KG1 (cell line): ENCODE measurements at places on chromosomes 13 and 19.

- no peak for DNase-seq
These were observed at the start of gene C3 for GRCh38 chr19:6720369-6721137. Gene C3, minus strand, starts transcription at chr19:6720650. Its CDS starts 61 bp downstream, at chr19:6720589.

GRCh38 chr13:49071341-49071937 lies 95.7 kb downstream of the FNDC3A start:
- DNase-seq: no peak

DNA sequence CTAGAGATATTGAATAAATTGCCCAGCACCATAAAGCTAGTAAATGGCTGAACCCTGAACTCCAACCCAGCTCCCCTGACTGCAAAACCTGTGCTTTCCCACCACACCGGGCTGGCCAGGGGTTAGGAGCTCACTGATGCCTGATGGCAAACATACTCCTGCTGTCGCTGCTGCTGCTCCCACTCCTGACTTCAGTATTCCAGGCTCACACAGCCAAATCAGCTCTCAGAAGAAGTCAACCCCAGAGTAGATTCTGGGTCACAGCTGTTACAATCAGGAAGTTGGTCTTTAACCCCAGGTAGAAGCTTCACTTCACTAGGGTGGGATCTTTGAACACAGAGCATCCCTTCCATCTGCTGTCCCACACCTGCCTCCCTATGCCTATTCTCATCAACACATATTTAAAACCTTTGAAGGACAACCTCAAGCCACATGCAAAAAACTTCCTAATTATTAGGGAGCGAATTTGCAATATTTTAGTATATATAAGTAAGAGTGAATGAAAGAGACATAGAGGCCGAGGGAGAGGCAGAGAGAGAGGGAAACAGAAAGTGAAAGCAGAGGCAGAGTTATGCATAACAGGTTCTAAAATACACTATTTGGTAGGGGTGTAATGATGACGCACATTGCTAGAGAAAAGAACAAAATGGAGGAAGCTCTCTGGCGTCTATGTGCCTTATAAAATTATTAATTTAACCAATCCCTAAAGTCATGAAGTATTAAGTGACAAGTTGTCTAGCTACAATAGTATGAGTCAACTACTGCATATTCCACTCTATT lies 99.4 kb upstream of the SERP2 start:
- no peak for DNase-seq

DNA sequence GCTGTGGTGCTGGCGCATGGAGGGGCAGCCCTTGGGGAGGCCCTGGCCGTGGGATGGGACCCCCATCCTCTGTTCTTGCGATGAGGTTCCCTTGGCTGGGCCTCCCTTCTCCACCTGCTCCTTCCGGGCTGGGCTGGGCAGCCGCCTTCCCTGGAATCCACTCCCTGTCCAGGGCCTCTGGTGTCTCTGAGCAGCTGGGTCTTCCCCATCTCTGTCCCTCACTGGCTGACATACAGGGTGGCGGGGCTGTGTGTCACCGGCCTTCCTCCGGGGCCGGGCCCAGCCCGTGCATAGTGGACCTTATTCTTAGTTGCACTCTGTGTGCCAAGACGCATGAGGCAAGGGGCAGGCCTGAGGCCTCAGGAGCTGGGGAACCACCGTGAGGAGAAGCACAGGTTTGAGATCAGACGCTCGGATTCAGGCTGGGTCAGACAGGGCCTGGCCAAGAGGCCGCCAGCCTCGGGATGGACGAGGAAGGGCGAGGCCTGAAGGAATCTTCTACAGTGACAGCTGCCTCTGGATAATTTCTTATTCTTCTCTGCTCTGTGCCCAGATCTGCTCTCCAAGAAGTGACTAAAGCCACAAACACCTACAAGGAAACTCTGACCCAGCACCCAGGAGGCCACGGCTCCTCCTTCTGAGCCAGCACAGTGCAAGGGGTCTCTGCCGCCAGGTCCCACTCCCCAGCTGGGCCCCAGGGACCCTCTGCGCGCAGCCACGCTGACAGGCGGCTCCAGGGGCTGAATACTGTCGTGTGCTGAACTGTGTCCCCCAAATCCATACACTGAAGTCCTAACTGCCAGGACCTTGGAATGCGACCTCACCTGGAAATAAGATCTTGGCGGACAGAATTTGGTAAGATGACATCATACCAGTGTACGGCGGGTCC lies 11.0 kb downstream of the SGTA start:
- DNase-seq: no peak

- DNase-seq: peak; percentile 83
These were observed 170.0 kb downstream of the KDM4B start for GRCh38 chr19:5138606-5139582.

DNA sequence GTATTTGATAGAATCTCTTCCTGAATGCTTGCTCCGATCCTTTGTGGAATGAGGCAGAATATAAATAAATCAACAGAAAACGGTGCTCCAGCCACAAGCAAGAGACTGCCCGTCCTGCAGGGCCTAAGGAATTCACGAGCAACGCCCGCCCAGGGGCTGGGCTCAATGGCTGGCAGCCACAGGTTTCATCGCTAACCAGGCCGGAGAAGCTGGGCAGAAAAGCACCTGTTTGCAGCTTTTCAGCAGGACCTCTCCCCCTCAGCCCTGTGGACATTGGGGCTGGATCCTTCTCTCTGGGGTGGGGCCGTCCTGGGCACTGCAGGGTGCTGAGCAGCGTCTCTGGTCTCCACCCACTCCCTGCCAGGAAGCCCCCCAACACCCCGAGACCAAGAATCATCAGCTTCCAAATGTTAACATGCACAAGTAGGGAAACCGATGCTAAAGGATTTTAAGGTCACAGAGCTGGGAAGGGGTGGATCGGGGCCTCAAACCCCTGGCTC lies 102.5 kb downstream of the GADD45B start:
- no peak for DNase-seq

DNA sequence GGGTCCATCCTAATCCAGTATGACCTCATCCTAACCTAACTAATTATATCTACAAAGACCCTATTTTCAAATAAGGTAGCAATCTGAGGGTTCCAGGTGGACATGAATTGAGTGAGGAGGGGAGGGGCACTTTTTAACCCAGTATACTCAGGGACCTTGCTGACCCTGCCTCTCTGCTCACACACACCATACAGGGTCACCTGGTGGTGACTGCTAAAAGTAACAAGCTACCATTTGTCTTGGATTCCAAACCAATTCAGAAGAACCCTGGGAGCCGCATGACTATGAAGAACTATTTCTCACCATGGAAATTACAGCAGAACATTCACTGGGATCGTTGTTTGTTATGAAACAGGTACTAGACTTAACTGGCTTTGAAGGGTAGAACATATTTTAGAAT lies 151.9 kb downstream of the LACC1 start:
- no peak for DNase-seq

- DNase-seq: no peak
These were observed 18.2 kb upstream of the COMP start for GRCh38 chr19:18809149-18809868.

DNA sequence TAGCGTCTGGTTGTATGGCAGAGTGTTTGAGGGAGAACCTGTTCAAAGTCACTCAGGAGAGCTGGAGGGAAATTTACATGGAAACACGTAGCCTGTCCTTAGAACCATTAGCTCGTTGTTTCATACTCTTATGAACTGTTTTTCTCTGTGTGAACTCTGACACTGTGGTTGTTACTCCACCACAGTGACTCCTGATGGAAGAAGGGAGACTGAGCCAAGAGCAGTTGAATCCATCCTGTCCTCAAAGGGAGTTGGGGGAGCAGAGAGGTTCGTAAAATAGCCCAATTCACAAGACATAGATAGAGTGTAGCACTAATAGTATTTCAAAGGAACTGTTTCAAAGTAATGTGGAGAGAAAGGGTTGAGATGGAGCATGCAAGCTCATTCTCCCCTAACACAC lies 964.8 kb downstream of the PCDH9 start:
- DNase-seq: no peak

GRCh38 chr13:110509971-110510786 lies 51.3 kb downstream of the RAB20 start:
- peak; percentile 73 for DNase-seq

GRCh38 chr19:39168258-39169142 lies 28.3 kb upstream of the NCCRP1 start:
- no peak for DNase-seq

DNA sequence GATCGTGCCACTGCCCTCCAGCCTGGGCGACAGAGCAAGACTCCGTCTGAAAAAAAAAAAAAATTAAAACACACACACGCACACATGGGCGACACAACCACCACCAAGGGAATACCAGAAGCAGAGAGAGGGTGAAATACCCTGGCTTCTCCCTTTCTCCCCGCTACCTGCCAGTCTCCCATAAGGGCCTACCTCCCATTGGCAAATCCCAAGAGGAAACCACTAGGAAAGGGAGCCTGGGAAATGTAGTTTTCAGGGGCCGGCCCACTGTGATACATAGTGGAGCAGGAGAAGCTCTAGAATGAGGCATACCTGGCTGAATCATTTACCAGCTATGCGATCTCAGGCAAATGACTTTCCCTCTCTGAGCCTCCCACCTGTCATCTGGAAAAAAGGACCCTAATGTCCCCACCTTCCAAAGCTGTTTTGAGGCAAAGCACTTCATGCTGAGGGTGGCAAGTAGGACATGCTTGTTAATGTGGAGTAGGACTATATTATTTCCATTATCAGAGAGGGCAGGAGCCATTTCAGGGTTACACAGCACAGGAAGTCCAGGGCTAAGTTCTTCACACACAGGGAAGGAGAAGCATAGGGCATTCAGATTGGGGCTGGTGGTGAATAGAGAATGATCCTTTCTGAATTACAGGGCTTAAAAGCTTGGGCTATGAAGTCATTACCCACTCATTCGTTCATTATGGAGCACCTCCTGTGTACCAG lies 14.3 kb upstream of the HNRNPUL1 start:
- no peak for DNase-seq

- no peak for DNase-seq
These were observed 1.3 kb downstream of the TNNT1 start for GRCh38 chr19:55147545-55148251.

GRCh38 chr19:46859637-46860124 lies 1.1 kb upstream of the ARHGAP35 start:
- DNase-seq: no peak

GRCh38 chr19:42132030-42132628 lies at the start of gene POU2F2:
Gene POU2F2, minus strand, starts transcription at chr19:42132446. Its CDS starts 35 bp downstream, at chr19:42132411.
- DNase-seq: peak; percentile 31

GRCh38 chr13:98262292-98262691 lies 85.2 kb upstream of the RNF113B start:
- no peak for DNase-seq

DNA sequence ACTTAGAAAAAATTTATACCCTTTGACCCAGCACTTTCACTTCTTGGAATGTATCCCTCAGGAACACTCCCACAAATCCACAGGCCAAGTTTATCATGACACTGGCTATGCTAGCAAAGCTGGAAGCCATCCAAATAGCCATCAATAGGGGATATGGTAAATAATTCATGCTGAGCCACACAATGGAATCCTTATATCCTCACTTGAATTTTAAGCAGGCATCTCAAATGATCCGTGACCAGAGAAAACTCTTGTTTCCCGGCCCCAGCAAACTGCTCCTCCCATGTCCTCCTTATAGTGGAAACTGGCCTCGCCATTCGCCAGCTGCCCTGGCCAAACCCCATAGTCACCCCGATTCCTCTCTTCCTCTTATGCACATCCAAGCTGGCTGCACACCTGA lies 37.6 kb downstream of the GRIK5 start:
- DNase-seq: no peak

- peak; percentile 85 for DNase-seq
These were observed 1.3 kb downstream of the HCST start for GRCh38 chr19:35903550-35904179.

DNA sequence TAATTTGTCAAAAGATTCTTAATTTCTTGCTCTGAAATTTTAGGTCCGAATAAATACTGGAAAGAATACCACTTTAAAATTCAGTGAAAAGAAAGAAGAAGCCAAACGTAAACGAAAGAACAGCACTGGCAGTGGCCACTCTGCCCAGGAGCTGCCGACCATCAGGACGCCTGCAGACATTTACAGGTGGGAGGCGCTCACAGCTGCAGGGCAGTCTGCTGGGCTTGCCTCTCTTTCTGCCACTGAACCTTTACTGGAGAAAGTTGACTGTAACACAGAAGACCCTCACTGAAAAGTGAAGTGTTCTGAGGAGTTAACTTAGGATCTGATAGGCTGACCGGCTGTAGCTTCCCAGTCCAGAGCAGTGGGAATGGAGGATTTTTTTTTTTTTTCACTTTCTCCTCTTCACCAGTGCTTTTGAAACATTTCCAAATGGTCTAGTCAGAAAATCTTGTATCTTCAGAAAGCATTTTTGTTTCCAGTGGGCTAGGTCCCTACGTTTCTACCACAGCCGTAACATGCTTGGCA lies 69.1 kb downstream of the URI1 start:
- DNase-seq: no peak

DNA sequence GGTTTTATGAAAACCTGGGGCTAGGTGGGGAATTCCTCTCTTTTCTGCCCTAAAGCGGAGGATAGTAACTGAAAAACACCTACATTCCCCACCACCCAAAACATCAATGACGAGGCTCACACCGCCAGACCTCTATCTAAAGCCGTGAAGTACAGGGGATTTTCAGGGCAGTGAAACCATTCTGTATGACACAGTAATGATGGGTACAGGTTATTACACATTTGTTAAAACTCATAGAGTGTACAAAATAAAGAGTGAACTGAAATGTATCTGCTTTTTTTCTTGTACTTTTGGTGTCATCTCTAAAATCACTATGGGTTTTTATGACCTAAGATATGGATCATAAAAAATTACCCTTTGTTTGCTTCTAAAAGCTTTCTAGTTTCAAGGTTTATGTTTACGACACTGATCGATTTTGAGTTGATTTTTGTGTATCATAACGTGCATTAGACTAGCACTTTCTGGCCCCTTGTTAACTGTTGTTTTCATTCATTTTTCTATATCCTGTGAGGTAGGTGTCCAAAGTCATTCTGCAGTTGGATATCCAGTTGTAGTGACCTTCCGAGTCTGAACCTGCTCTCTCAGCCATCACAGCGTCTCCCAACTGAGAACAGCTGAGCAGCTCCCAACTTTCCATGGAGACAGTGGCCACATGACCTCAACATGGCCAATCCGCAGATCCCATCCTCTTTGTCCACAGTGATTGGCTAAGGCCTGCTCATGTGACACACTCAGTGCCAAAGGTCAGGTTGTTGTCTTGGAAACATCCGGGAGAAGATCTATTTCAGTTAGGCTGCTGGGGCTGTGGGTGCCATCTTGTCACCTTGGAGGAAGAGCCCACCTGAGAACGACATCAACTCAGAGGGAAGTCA lies 10.3 kb downstream of the MBD3L2B start:
- no peak for DNase-seq

GRCh38 chr19:43700395-43701000 lies 15.4 kb upstream of the IRGC start:
- DNase-seq: no peak
